Psoas muscle (tissue), 8 donors: ENCODE measurements at places on chromosomes 4 and X. TPM values are rescaled to one million over a fixed set of nuclear protein-coding genes. Genes with fewer than 3 reads are reported as not detected.

GRCh38 chr4:106421441-106422296 lies 53.1 kb upstream of the GIMD1 start:
- DNase-seq: no peak

DNA sequence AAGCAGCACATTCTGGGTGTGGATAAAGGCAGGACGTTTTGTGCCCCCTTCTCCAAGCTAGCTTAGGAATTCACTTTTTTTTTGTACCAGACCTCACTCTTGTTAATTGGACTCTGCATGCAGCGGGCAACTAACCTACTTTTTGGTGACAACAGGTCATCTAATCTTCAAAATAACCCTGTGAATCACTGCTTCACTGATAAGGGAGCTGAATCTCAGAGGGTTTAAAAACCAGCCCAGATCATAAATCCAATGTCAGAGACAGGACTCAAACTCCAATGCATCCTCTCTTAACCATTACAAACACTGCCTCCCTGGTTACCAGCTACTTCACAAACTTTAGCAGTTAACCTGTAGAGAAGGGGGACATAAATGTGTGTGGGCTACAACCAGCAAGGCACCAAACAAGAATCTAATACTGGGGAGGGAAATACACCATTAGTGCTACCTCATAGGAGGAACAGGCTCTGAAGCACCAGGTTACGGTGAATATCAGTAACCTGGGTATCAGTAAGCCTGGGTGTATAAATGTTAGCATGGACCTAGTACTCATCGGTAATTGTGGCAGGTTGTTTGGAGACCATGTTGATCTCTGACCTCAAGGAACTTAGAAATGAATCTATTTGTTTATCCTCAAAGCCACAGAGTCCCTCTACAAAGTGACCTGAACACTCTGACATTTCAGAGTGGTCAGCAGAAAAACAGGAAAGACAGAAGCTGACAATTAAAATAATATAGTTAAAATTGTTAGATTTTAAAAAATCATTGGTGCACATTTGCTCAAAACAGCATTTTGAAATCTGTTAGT lies 2.6 kb downstream of the TIFA start:
- no peak for DNase-seq

GRCh38 chrX:136295380-136295779 lies 5.4 kb upstream of the ADGRG4 start:
- no peak for DNase-seq

DNA sequence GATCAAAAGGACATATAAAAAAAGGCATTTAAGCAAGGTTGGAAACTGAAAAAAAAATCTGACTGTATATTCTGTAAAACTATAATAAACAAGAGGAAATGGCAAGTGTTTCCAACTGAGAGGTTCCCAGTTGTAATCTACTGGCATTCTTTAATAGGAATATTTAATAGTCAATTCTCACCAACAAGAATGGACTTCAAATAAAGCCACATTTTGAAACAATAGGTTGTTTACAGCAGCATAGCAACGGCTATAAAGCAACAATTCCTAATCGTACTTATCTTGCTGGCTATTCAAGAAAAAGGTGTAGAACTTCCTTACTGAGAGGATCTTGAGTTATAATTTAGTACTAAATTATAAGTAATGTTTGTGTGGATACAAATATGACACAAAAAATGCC lies 75.5 kb downstream of the VEGFC start:
- DNase-seq: no peak

- peak; percentile 72 for DNase-seq
Observed at GRCh38 chr4:168503652-168504362, 7.0 kb downstream of the PALLD start.

GRCh38 chrX:150536455-150537116 lies 31.8 kb upstream of the MTM1 start:
- DNase-seq: peak; percentile 14

DNA sequence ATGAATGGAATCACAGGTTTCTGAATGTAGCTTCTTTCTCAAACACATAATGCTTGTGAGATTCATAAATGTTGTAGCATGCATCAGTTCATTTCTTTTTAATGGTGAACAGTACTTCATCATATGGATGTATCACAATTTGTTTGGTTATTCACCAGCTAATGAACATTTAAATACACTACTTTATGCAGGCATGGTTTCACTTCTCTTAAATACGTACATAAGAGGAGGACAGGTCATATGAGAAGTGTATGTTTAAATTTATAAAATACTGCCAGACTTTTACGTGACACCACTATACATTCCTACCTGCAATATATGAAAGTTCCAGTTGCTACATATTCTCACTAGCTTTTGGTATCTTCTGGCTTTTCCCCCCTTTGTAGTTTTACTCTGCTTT lies 65.4 kb downstream of the ANKRD17 start:
- DNase-seq: no peak

DNA sequence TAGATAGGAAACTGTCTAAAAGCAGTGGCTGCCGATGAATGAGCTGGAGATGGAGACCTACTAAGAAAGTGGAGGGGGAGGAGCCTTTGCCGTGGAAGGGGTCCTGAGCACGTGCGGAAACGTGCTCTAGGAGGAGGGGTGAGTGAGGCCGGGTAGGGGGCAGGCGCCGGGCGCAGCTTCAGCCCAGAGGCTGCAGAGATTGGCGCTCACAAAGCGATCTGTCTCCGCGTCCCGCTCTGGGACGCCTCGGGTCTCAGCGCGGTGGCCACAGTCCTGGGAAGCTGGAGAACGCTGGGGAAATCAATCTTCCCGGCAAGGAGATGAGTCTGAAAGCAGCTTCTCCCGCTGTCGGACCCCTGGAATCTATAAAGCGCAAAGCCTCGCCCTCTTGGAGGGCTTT lies 444 bp upstream of the ARHGAP6 start:
- DNase-seq: no peak

GRCh38 chrX:110561034-110561433 lies 202.4 kb downstream of the RTL9 start:
- peak; percentile 46 for DNase-seq

DNA sequence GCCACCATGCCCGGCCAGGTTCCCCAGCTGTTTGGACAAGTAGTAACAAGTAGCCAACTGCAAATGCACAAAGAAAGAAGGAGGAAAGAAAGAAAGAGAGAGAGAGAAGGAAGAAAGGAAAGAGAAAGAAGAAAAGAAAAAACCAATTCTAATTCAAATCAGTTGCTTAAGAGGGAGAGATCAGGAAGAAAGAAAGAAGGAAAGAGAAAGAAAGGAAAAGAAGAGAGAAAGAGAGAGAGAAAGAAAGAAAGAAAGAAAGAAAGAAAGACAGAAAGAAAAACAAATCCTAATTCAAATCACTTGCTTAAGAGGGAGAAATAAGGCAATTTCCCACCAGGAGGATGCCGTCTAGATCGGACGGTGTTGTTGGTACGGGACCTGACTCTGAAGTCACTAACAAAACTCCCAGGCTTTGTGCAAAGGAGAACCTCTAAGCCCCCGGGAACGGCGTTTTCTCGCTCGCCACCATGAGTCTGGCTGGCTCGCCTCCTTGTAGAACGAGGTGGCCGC lies 95.5 kb upstream of the PPP2R3B start:
- DNase-seq: no peak

Gene CPEB2
- 5.6 TPM for total RNA-seq

Gene GRID2
- not detected for total RNA-seq

Gene UTP3
- 22.6 TPM for total RNA-seq

Gene ADGRG4
- total RNA-seq: 0.06 TPM
